A549 treated with RU486 at 1 μM for 4 hours (cell line): ENCODE measurements at places on chromosomes 6 and 20. TPM values are rescaled to one million over a fixed set of nuclear protein-coding genes. Genes with fewer than 3 reads are reported as not detected.

DCBLD1 gene
- 23.3 to 34.7 TPM (median 31.0 TPM) in 5 replicates for total RNA-seq

ADGRF1 gene
- 0.33 TPM in 1 of 5 replicates, not detected in the others for total RNA-seq

ZC2HC1B gene
- total RNA-seq = not detected in 5 replicates

RCAN2 gene
- not detected in 5 replicates for total RNA-seq

PNPLA1 gene
- total RNA-seq = not detected in 5 replicates
